A172 (cell line): ENCODE measurements at places on chromosomes 3 and 15. TPM values are rescaled to one million over a fixed set of nuclear protein-coding genes. Genes with fewer than 3 reads are reported as not detected.

The NR2E3 gene
- total RNA-seq: not detected in 2 replicates

The ZNF80 gene
- total RNA-seq: not detected in 2 replicates

The PRSS50 gene
- not detected in 2 replicates for total RNA-seq

The PLSCR5 gene
- total RNA-seq: not detected in 2 replicates

The TNFAIP8L3 gene
- 0.07 TPM in 1 of 2 replicates, not detected in the other for total RNA-seq

The CX3CR1 gene
- not detected in 2 replicates for total RNA-seq

The FOXB1 gene
- not detected in 2 replicates for total RNA-seq

The COL6A6 gene
- total RNA-seq: not detected in 2 replicates

The MCTP2 gene
- total RNA-seq: not detected in 2 replicates

The MOBP gene
- not detected in 2 replicates for total RNA-seq

The ALDH1L1 gene
- 0.50 TPM in 1 of 2 replicates, not detected in the other for total RNA-seq

The CASR gene
- total RNA-seq: not detected in 2 replicates

The PPP2R3A gene
- total RNA-seq: 17.3 and 19.1 TPM in 2 replicates

The RASGRF1 gene
- total RNA-seq: 1.2 and 2.1 TPM in 2 replicates

The PLCL2 gene
- 3.3 and 4.0 TPM in 2 replicates for total RNA-seq

The SKOR1 gene
- not detected in 2 replicates for total RNA-seq

The NME9 gene
- not detected in 2 replicates for total RNA-seq

The SEMA3B gene
- total RNA-seq: 22.9 and 26.3 TPM in 2 replicates

The LEKR1 gene
- total RNA-seq: 0.72 and 0.96 TPM in 2 replicates

The SMCO1 gene
- not detected in 2 replicates for total RNA-seq

The ZWILCH gene
- total RNA-seq: 44.4 and 51.4 TPM in 2 replicates

The ZNF385D gene
- not detected in 2 replicates for total RNA-seq

The COMMD2 gene
- total RNA-seq: 50.4 and 74.3 TPM in 2 replicates

The CCK gene
- total RNA-seq: not detected in 2 replicates

The IMPG2 gene
- total RNA-seq: 0.17 TPM in 1 of 2 replicates, not detected in the other

The PTX3 gene
- 151 and 207 TPM in 2 replicates for total RNA-seq

The FGF7 gene
- total RNA-seq: not detected in 2 replicates

The FBXW12 gene
- not detected in 2 replicates for total RNA-seq

The CTXND1 gene
- total RNA-seq: not detected in 2 replicates

The RBP2 gene
- not detected in 2 replicates for total RNA-seq

The MYL3 gene
- total RNA-seq: 0.57 and 1.3 TPM in 2 replicates

The CLDN16 gene
- 0.02 TPM in 1 of 2 replicates, not detected in the other for total RNA-seq
